ENCODE measurements at places on chromosomes 7 and 10.

GRCh38 chr7:134747326-134747725 lies 32.1 kb upstream of the CALD1 start:
- no peak for DNase-seq

DNA sequence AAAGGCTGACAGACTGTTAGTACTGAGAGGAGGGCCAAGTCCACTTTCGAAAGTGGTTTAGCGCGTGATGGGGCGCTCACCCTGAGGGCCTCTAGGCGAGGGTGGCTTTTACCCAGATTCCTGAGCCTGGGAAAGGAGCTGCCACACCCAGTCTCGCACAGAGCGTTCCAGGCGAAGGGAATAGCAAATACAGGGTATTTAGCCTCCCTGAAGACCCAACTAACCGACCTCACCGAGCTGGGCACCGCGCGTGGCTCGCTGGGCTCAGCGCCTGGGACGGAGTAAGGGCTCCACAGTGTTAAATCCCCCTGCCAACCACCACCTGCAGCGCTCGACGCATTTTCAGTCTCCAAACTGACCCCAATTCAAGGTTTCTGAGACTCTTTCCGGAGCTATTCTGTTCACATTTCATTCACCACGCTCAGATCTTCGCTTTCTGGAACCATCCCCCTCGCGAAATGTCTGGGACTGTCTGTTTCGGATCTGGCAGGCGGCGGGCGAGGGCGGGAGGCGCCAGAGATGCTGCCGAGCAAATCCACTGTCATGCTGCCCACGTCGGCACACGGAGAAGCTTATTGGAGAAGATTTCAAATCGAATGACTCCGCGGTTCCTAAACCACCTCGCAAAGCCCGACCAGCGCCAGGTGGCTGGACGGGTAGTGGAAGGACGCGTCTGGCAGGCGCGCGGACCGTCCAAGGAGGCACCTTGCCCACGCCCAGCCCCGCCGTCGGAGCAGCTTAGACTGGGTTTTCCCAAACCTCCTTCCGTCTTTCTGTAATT lies 1.4 kb upstream of the OSBPL3 start:
- DNase-seq = peak; percentile 23

GRCh38 chr7:107788662-107789061 lies 14.4 kb downstream of the SLC26A3 start:
- DNase-seq = no peak

DNA sequence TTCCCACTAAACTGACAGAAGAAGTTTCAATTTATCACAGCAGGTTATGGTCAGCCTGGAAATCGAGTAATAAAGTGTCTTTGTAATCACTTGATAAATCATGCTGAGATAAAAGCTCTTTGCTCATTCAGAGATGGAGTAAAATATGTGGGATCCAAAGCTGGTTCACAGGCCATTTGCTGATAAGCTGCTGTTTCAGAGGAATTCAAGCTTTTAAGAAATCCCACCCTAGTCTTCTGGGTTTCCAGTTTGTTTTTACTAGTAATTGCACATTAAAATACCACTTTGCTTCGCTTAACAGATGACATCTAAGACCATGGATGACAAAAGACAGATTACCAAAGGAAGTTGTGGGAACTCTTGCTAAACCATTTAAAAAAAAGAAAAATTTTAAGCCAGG lies 37.4 kb upstream of the CDK6 start:
- DNase-seq = no peak

GRCh38 chr7:3191548-3191947 lies 109.5 kb upstream of the SDK1 start:
- DNase-seq = no peak

- no peak for DNase-seq
Observed at GRCh38 chr10:63491588-63492316, 26.0 kb upstream of the JMJD1C start.

GRCh38 chr10:79905322-79906314 lies 43.3 kb downstream of the SFTPD start:
- no peak for DNase-seq

DNA sequence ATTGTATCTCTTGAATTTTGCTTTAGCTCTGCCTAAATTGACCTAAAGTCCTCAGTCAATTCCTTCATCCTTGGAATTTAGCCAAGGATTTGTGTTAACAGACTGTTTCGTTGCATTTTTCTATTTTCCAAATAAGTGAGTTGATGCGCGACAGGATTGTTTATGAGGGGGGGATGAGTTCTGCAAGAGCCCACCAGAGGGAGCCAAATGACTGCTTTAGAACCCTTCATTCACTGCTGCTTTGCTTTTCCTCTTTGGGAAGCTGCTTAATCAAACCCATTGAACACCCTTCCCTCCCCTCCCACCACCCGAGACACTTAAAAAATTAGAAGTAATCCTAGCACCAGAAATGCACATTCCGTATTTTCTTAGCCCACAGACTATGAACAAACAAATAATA lies 33.7 kb upstream of the PTF1A start:
- DNase-seq = no peak

GRCh38 chr10:132477066-132477397 lies 60.6 kb upstream of the INPP5A start:
- no peak for DNase-seq

GRCh38 chr7:143296686-143297085 lies 8.5 kb downstream of the CASP2 start:
- no peak for DNase-seq

DNA sequence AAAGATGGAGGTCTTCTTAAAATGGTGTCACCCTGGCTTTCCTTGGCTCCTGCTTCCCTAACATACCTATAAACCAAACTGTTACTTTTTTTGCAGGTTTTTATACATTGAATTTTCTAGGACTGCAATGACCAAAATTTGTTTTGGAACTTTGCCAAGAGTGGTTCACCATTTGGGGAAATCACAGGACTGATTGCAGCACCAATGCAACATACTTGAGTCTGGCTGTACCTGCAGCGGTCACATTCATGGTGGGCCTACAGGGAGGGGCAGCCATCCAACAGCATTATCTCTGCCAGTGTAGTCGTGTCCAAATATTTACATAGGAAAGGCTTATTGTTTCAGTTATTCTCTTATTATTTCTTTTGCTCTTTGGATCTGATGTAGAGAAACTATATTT lies 69.0 kb downstream of the HACD1 start:
- no peak for DNase-seq

- no peak for DNase-seq
Observed at GRCh38 chr10:54962134-54962900, 161.3 kb upstream of the PCDH15 start.

GRCh38 chr10:78588194-78588811 lies 480.5 kb upstream of the ZMIZ1 start:
- no peak for DNase-seq

- DNase-seq = no peak
Observed at GRCh38 chr7:128437426-128438332, 18.0 kb upstream of the HILPDA start.

DNA sequence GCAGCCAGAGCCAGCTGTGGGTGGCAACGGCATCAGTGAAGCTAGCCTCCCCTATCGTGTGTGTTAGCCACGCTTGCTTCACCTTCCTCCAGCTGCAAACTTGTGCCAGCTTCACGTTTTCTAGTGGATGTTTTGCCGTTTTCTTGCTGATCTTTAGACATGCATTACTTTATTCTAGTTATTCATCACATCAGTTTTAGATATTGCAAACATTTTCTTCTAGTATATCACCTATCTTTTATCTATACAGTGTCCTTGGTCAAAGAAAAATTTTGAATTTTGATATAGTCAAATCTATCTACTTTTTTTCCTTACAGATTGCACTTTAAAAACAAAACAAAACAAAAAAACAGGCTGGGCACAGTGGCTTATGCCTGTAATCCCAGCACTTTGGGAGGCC lies 6.7 kb upstream of the PAPOLB start:
- DNase-seq = no peak

GRCh38 chr10:86981716-86982115 lies 13.4 kb downstream of the ADIRF start:
- no peak for DNase-seq

GRCh38 chr7:104861729-104862390 lies 152.1 kb upstream of the KMT2E start:
- no peak for DNase-seq

- no peak for DNase-seq
Observed at GRCh38 chr7:17558558-17559332, 260.3 kb downstream of the AHR start.

DNA sequence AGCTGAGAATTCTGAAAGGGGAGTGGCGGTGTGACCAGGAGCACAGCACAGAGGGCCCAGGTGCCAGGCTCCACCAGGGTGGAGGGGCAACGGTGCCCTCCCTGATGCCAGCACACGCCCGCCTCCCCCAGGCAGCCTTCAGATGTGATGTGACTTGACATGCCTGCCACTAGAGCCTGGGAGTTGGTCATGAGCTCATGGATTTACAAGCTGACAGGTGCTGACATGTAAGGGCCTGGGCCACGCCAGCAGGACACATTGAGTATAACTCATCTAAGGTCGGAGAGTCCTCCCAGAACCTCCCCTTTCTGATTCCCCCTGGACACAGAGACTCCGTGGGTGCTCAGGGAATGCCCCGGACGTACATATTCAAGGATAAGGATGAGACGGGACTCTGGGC lies 74.2 kb downstream of the LSM5 start:
- DNase-seq = no peak

- DNase-seq = no peak
Observed at GRCh38 chr7:100682991-100683658, 9.6 kb downstream of the GNB2 start.

- no peak for DNase-seq
Observed at GRCh38 chr10:90947030-90947960, 26.4 kb upstream of the ANKRD1 start.

DNA sequence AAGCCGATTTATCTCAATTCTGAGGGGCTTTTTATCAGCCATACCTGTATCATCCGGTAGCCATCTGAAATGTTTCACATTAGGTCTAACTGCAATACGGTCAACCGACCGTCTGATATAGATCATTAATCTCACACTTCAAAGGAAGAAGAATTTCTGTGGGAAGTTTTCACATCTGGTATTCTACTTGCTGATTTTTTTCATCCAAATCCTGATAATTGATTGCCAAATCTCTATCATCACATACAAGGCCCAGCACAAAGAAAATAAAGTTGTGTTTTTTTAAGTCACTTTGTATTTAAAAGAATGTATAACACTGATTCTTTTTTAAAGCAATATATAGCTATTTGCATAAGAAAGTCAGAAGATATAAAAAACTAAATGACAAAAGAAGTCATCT lies 132.3 kb downstream of the DKK1 start:
- no peak for DNase-seq

DNA sequence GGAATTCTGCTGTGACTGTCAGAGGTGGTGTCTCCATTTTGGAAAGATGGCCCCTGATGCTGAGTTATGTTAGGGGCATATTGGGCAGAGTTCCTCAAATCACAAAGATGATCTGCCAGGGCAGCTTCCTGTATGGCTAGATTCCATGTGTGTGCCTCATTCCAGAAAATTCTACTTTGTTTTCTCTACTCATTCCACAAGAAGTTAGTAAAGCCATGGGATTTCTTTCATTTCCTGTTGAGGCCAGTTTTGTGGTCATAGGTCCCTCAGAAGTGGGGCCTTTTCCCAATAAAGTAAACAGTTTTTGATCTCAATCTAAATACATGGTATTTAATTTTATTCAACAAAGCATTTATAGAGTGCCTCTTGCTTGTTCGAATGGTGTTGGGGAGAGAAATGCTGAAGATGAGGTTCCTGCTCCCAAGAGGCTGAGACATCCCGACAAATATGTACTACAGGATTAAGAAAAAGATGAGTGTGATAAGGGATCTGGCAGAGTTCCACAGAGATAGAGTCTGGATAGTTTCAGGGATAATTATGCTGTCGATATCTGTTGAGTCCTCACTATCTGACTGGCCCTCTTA lies 33.0 kb downstream of the MINDY4 start:
- no peak for DNase-seq

DNA sequence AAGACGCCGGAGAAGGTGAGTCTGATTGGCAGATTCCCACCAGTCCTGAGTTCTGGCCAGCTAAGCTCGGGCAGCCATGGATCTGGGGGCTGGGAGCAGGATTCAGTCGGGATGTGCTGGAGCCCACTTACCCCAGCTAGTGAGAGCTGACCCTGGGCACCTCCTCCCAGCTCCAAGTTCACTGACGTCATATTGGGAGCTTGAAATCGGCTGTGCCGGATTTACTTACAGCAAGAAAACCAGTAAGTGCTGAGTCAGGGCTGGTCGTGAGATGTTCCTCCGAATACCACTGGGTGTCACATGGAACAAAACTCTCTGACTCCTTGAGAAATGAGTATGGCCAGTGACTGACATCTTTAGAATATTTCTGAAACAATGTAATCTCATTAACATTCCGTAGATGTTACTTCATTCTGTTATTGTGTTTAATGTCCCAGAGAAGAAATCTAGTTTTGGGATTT lies 621.2 kb downstream of the SDK1 start:
- no peak for DNase-seq

DNA sequence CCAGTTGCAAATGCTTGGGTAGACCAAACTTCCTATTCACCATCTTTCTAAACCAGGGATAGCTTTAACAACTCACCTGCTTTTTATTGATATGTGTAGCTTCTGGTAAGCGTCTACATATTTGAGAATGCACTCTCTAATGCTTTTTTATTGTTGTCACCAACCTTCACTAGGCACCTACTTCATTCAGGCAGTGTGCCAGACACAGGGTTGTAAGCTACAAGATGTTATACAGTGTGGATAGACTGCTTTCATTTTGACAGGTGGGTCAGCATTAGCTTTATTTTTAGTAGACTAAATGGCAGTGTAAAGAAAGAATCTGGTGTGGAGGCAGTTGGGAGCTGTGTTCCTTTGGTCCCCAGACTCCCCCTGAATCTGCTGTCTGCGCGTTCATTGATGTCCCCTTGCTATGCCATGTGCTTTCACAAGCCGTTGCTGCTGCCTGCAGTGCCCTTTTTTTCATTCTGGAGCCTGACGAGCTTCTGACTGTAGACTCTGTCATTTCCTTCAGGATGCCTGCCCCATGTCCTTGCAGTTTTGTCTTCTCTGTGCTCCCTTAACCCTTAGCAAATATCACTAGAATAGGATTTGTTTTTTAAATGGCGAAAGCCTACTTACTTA lies 32.1 kb downstream of the NRF1 start:
- DNase-seq = no peak

- DNase-seq = no peak
Observed at GRCh38 chr7:116780966-116781365, 81.4 kb upstream of the CAPZA2 start.

DNA sequence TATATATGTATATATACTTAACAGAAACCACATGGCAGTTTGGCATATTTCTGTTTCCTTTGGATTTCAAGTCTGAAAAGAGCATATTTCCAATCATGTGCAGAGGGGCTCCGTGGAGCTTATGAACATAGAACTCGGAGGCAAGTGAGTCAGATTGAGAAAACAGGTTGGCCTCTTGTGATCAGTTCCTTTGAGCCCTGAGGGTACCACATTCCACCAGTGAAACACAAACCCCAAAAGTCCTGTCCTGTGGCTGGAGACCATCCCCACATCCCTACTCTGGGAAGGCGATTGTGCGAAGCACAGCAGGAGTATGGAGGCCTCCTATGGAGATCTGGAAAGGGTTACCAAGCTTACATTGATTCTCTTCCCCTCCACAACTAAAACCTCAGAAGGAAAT lies 196.7 kb upstream of the TMEM72 start:
- no peak for DNase-seq

DNA sequence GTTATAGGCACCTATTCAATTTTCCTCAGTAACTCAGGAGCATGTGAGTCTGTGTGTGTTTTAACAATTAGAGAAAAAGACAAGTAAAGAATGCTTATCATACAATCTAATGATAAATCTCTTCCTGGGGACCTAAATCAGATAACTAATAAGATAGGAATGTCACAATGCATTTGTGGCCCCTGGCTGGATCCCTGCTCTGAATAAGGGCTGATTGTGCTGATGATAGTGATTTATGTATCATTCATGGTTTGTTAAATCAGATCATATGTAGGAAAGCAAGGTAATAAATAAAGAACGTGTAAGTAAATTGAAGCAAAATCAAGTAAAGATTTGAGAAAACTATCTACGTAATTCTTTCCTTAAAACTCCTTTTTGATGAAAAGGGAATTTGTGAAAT lies 145.9 kb downstream of the C7orf25 start:
- DNase-seq = no peak
